T-helper 17 cell (primary cell): ENCODE measurements at places on chromosomes 13 and 19. TPM values are rescaled to one million over a fixed set of nuclear protein-coding genes. Genes with fewer than 3 reads are reported as not detected.

DNA sequence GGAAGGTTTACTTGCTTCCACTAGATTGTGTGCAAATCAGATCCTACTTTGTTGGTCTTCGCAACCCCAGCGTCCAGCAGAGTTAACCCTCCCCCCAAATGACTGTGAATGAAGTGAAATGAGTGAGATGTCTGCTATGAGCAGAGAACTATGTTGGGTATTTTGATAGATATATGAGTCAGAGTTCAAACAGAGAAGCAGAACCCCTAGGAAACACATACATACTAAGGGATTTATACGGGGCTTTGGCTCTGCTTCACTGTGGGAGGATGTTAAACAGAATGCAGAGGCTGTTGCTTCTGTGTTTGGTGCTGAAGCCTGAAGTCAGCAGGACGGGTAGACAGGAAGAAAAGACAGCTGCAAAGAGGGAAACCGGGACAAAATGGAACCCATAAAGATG, 197.0 kb downstream of the MZT1 start:
- no peak overlapping the region for H3K4me3 ChIP-seq
- H3K36me3 ChIP-seq, result no peaks in the 10 kb centered on the region
- no peak for DNase-seq
- H3K27me3 ChIP-seq, result peaks cover 27% of the 10 kb centered on the region
- no peaks in the 10 kb centered on the region for H3K4me1 ChIP-seq

IFI30 gene
- 10.1 TPM for total RNA-seq

- no peaks in the 10 kb centered on the region for H3K36me3 ChIP-seq
- H3K4me1 ChIP-seq, result no peaks in the 10 kb centered on the region
- DNase-seq, result no peak
- no peaks in the 10 kb centered on the region for H3K27me3 ChIP-seq
Observed at GRCh38 chr13:69970520-69970919, 137.1 kb upstream of the ATXN8OS start.

GRCh38 chr13:25232937-25233515, 54.3 kb downstream of the MTMR6 start:
- H3K4me1 ChIP-seq, result peaks cover 17% of the 10 kb centered on the region
- peak overlapping the region; percentile 51 for H3K27ac ChIP-seq
- DNase-seq, result no peak
- peaks cover 7% of the 10 kb centered on the region for H3K36me3 ChIP-seq

- H3K27me3 ChIP-seq, result no peaks in the 10 kb centered on the region
- DNase-seq, result no peak
- no peak overlapping the region for H3K27ac ChIP-seq
- no peaks in the 10 kb centered on the region for H3K4me1 ChIP-seq
Observed at GRCh38 chr13:83940742-83941141, 58.5 kb upstream of the SLITRK1 start.

DNA sequence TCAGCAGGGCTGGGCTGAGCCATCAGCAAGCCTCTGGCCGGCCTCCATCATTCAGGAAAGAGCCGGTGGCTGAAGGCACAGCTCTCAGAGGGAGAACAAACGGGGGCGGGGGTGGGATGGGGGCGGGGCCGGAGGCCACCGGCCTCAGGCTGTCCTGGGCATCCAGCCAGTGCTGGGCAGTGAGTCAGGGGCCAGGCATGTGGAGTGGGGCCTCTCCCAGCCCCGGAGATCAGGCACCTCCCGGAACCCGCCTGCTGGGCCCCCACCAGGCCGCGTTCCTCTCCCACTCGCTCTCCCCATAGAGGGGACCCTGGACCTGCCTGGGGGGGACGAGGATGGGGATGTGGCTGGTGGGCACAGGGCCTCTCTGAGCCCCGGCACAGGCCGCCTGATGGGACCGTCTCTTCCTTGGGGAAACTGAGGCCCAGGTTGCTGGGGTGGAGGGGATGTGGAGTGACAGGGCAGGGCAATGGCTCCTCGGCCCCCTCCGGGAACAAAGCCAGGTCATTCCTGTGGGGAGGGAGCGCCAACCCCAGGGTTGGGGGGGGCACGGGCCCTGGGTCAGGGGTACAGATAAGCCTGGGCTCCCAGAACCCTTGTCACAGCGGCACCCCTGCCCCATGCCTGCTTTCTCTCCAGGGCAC, 12.9 kb downstream of the SPC24 start:
- no peak for DNase-seq
- H3K36me3 ChIP-seq, result no peaks in the 10 kb centered on the region
- no peak overlapping the region for H3K4me3 ChIP-seq
- no peaks in the 10 kb centered on the region for H3K27me3 ChIP-seq

DNA sequence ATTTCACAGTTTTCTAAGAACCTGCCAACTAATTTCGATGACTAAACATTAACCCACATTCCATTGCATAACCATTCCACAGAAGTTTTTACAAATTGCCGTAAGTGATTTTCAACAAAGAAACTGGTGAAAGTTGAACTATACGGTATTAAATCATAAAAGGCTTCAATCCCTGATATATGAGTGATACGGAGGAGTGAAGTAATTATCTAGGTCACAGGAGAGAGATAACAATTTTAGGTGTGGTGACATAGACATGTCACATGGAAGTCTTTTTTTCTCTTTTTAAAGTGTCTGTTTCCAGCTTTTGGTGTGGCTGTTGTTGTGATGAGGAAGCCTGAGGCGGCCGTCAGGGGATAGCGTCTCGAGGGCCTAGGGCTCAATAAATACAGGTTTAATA, 29.4 kb downstream of the TBC1D4 start:
- H3K36me3 ChIP-seq, result no peaks in the 10 kb centered on the region
- no peaks in the 10 kb centered on the region for H3K4me1 ChIP-seq
- H3K27me3 ChIP-seq, result peaks cover 28% of the 10 kb centered on the region

ALG11 gene
- 27.5 TPM for total RNA-seq

DNA sequence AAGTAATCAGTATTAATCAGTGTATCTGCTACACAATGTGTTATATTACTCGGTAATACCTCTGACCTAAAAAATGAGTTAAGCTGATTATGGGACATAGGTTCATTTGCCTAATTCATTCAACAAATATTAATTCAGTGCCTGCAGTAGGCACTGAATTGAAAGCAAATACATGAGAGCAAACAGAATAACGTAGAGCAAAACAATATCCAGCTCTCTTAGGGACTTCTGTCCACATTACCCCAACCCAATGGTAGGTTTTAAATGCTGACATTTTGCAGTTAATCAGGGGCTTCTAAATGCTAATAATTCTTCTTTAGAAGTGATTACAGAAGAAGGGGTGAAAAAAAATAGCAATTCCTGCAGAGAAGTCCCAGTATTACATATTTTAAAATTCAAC, 4.9 kb downstream of the RCBTB2 start:
- no peak for DNase-seq
- H3K4me1 ChIP-seq, result peaks cover 18% of the 10 kb centered on the region
- peak overlapping the region; percentile 41 for H3K4me3 ChIP-seq
- no peak overlapping the region for H3K27ac ChIP-seq
- H3K27me3 ChIP-seq, result no peaks in the 10 kb centered on the region
- no peaks in the 10 kb centered on the region for H3K36me3 ChIP-seq

IFNL3 gene
- not detected for total RNA-seq

HSPB6 gene
- total RNA-seq, result not detected
